ENCODE measurements at places on chromosomes 6 and 20.
A peak's percentile ranks its signal among the peaks of the same experiment; 100 is the strongest.

DNA sequence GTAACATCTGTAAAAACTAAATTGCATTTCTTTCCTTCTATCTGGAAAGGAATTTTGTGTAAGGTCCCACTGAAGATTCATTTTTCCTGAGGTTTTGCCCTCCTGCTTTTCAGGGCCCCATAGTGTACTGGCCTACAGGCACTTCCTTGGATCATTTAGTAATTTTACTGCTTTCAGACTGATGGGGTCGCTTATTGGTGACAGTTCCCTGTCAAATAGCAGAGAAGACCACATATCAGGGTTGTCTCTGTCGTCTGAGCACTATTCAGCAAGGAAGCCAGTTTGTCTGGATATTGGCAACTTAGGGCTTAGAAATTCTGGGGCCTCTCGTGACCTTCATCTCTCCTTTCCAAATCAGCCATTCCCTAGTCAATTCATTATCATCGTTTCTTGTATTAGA is 3.5 kb downstream of the GRM1 start:
- no peak for DNase-seq

GRCh38 chr6:151647976-151648639 is 154.3 kb downstream of the CCDC170 start:
- DNase-seq = no peak

- DNase-seq = no peak
Observed at GRCh38 chr6:82996156-82996555, 69.5 kb downstream of the UBE3D start.

DNA sequence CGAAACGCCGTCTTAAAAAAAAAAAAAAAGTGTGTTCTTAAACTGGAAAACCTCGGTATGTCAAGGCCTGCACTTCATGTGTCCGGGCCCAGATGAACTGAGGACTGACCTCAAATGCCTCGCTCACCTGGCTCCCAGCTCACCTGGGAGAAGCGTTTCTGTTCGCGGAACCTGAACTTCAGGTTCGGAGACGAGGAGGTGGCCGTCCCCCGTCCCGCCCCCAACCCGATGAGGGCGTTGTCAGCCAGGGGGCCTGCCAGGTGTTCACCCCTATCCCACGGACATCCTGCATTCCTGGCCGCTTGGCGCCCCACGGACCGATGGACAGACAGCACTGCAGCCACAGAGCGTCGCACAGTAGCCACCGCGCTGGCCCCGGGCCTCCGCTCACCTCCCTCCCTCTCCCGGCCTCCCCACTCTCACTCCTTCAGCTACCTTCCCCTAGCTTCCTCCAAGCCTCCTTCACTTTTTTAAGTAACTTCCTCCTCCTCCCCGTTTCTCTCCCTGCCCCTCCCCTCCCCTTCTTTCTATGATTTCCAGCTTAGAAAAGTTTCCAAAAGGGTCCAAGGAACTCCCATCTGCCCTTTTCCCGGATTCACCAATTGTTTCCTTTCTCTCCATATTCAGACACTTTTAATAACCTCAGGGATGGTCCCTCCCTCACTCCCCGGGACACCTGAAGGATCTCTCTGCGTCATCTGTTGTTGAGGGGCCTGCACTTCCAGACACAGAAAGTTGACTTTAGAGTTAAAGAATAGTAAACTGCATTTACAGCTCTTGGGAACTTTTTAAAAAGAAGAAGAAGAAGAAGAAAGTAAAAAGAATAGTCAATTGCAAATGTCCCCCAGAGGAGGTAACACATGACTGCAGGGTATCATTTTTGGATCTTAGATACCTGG is 22.7 kb upstream of the MCM3 start:
- DNase-seq = no peak

DNA sequence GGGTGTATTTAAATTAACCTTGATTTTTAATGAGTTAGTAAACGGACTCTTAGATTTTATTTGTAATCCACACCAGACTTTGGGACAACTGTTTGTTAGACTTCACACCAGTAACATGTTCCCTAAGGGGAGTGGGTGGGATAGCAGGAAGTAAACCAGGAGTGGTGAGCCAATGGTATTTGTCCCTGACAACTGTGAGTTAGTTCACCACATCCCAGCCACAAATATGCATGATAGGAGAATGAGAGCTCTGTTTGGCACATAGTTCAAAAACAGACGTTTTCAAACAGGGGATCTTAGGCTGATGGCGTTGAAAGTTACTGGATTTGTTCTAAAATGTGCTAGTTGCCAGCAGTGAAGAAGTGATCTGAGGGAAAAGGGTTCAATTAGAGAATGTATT is 18.7 kb upstream of the COL10A1 start:
- DNase-seq = no peak

GRCh38 chr20:11204926-11205768 is 531.3 kb upstream of the JAG1 start:
- DNase-seq = peak; percentile 40

DNA sequence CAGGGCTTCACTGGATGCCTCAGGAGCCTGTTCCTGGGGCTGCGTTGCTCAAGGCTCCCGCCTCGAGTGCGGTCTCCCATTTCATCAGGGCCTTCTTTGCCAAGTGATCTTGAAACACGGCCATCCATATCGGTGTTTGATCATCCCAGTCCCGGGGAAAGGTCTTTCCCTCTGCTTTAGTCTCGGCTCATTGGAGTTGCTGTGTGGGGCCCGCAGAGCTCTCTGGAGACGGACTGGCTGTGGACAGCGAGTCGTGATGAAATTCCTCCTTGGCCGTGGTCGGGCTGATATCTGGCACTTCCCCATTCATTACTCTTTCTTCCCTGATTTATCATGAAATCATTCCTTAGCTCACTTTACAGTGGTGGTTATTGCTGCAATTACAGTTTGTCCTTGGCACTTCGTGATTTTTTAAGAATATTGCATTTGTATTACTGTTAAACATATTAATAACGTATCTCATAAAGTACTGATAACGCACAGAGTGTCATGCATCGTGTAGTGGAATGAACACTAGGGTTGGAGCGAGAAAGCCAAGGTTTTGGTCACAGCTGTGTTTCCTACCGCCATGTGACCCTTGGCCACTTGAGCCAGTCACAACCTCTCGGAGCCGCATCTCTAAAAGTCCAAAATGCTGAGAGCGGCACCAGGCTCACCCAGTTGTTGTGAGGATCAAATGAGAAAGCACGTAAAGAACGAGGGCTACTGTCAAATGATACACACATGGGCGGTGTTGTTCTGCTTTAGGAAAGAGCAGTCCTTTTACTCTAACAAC is 71.8 kb downstream of the MTHFD1L start:
- DNase-seq = no peak

GRCh38 chr6:75250552-75250951 is 7.0 kb upstream of the COX7A2 start:
- DNase-seq = no peak

DNA sequence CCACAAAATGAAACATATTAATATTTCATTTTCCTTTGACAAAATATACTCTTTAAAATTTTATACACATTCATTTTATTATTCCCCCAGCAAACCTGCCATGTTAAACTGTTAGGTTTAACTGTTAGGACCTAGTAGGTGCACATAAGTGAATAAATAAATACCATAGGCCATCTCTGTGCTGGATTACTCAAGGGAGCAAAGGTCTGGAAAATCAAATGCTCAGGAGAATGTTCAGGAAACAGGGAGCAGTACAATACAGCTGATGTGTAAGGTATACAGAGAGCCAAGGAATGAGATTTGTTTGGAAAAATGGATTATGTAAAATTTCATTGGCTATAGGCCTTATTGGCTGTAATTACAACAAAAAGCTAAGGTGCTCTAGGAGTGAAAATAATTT is 339.3 kb downstream of the BCKDHB start:
- no peak for DNase-seq

DNA sequence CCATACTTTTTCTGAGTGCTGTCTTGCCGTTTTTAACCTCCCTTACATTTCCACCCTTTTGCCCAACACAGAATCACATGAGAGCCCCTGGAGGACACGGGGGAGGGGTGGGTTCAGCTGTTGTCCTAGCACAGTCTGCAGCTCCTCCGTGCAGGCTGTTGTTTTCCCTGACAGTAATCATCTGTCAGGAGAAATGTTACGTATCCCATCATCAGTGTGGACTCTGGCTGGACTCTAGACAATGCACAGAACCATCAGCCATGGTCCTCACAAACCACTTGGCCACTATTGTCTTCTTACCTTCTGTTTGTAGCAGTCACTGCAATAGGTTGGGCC is 92.1 kb downstream of the RIN2 start:
- DNase-seq = peak; percentile 48

GRCh38 chr6:27025351-27025750 is 222.2 kb upstream of the PRSS16 start:
- DNase-seq = no peak

- DNase-seq = no peak
Observed at GRCh38 chr6:45327956-45328522, at the start of gene RUNX2. RUNX2 (plus strand) TSS chr6:45328330; CDS start chr6:45328727, 397 bp downstream.

DNA sequence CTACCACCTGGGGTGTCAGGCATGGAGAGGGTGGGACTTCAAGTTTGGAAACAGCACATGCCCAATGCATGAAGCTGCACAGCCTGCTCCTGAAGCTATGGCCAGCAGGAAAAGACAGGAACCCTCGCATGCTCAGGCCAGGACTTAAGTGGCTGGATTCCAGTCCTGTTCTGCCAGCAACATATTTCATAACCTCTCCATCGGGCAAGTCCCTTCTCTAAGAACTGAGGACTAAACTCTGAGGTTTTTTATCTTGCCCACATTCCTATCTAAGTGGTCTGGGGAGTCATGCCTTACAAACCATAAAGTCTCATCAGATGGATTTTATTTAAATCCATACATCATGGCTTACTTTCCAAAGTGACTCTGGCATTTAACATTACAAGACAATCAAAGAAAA is 27.5 kb upstream of the AGPAT4 start:
- no peak for DNase-seq

- no peak for DNase-seq
Observed at GRCh38 chr6:82178759-82179112, 68.8 kb downstream of the IBTK start.
